ENCODE measurements at places on chromosomes 12 and 14. TPM values are rescaled to one million over a fixed set of nuclear protein-coding genes. Genes with fewer than 3 reads are reported as not detected.

IRAK3 gene
- total RNA-seq = 9.8 TPM

G2E3 gene
- 11.1 TPM for total RNA-seq

APPL2 gene
- total RNA-seq = 18.5 TPM

MSRB3 gene
- total RNA-seq = 38.5 TPM

SLC17A8 gene
- total RNA-seq = not detected

PROX2 gene
- total RNA-seq = under 0.01 TPM

ATP23 gene
- 5.1 TPM for total RNA-seq

FIGNL2 gene
- 0.98 TPM for total RNA-seq

BRMS1L gene
- total RNA-seq = 4.7 TPM

MRPS35 gene
- 56.3 TPM for total RNA-seq

ANKRD9 gene
- 14.5 TPM for total RNA-seq

MMP17 gene
- total RNA-seq = 7.2 TPM

PZP gene
- 0.98 TPM for total RNA-seq

SPSB2 gene
- total RNA-seq = 4.3 TPM

ANP32D gene
- total RNA-seq = not detected

Measured in vein endothelial cell (primary cell).